ENCODE measurements at places on chromosomes 5 and 9.

DNA sequence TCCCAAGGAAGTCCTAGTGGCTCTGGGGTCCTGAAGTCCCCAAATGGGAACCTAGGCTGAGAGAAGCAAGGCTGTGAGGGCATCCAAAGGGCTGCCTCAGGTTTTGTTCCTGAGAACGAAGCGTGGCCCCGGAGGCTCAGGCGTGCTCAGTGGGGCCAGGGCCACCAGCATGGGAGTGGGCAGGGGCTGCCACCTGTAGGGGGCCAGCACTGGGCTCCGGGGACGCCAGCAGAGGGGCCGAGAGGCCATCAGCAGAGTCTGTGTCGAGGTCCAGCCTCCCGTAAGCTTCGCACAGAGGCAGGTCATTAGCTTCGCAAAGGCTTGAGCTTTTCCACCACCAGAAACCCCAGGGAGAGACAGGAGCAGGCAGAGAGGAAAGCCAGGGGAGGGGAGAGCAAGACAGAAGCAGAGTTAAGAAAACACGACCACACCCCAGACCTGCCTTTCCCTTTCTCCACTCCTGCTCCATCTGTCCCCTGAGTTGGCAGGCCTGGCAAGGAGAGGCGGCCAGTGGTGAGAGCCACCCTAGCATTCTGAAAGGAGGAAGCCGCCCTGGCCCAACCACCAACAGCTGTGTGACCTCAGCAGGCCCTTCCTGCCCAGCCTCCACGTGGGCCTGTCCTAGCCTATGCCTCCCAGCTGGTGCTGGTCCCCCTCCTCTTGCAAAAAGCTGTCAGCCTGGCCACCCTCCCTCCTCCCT lies 5.5 kb upstream of the SURF6 start:
- DNase-seq: no peak

- peak; percentile 92 for DNase-seq
Measured at GRCh38 chr9:98374385-98375051, 119.1 kb upstream of the TBC1D2 start.

- no peak for DNase-seq
Measured at GRCh38 chr9:121581786-121582600, 69.4 kb upstream of the DAB2IP start.

DNA sequence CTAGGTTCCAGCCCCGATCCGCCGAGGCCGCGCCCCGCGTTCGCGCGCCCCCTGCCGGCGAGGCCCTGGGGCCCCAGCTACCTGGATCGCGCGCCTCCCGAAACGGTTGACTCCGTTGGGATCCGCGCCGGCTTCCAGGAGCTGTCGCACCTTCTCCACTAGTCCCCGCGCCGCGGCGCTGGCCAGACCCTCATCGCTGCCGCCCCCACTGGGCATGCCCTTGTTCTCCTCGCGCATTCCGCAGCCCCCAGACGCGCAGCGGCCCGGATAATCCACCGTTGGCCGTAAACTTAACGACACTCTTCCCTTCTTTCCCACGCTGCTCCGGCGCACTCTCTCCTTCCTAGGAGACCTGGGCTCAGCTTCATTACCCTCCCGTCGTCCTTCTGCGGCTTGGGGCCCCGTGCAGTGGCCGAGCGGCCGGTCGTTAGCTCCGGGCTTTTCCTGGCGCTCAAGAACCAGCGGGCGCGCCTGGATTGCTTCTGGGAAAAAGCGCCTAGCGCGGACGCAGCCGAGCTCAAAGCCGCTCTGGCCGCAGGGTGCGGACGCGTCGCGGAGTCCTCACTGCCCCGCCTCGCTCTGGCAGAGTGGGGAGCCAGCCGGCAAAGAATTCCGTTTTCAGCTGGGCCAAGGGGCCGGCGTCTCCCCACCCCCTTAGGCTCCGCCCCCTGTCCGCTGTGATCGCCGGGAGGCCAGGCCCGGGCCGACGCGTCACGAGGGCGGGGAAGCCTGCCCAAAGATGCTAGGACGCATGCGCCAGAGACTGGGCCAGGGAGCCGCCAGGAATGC lies at the start of gene CDKN2B:
Gene CDKN2B (minus strand): TSS at position 589 of the 789 bp plus-strand sequence. CDS start 352 bp downstream, at position 237.
- DNase-seq: no peak

DNA sequence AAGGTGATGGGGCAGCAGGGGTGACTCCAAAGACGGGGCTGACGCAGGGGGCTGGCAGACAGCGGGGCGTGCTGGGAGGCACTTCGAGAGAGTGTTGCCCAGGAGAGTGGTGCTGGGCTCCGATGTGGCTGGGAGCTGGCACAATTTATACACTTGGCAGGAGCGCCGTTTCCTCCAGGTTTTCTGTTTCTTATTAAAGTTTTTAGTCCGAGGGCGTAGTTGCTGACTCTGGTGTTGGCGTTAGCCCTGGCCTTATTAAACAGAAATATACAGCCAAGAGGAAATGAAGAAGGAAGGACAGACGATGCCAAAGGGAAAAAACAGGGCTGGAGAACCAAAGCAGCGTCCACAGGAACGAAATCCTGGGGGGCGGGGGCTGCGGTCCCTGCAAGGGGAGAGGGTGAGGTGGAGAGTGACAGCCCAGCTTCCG lies 139.6 kb upstream of the PHYKPL start:
- DNase-seq: no peak

DNA sequence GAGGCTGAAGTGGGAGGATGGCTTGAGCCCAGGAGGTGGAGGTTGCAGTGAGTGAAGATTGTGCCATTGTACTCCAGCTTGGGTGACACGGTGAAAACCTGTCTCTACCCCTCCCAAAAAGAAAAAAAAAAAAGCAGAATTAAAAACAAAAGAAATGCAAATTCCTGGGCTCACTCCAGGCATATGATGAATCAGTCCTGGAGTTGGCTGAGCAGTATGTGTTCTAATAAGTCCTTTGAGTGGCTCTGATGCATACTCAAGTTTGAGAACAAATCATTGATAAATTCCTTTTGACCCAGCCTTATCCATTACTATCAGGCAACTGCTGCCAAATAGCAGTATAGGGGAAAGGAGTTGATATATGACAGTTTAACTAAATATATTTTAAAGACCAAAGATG lies 28.3 kb downstream of the UHRF2 start:
- no peak for DNase-seq

GRCh38 chr5:149749481-149750365 lies 19.6 kb downstream of the PPARGC1B start:
- DNase-seq: no peak
